Islet precursor cell (in vitro differentiated cells): ENCODE measurements at places on chromosomes 6 and 20.

GRCh38 chr6:20846602-20847028, 312.4 kb downstream of the CDKAL1 start:
- no peak for DNase-seq

DNA sequence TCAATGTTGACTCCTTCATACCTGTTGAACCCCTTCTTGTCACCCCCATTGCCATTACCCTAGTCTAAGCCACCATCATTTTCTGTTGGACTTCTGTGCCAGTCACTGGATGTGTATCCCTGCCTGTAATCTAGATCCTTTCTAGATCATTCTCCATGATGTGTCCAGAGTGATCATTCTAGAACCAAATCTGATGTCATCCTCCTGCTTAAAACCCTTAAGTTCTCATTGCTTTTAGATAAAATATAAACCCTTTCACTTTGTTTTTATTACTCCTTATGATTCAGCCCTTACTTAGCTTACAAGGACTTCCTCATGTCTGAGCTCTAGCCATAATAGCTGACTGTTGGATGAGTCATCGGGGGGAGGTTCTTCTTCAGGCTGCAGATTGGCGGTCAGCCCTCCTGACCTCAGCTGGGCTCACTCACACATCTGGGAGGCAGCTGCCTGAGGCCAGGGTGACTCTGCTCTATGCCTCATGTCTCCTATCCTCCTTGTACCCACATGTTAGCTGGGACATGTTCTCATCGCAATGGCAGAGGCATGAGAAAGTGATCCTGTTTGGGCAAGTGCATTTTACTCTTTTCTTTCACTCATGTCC, 287.6 kb downstream of the ESR1 start:
- peak; percentile 94 for DNase-seq

- DNase-seq, result no peak
Measured at GRCh38 chr6:16432075-16433032, 194.0 kb downstream of the GMPR start.

DNA sequence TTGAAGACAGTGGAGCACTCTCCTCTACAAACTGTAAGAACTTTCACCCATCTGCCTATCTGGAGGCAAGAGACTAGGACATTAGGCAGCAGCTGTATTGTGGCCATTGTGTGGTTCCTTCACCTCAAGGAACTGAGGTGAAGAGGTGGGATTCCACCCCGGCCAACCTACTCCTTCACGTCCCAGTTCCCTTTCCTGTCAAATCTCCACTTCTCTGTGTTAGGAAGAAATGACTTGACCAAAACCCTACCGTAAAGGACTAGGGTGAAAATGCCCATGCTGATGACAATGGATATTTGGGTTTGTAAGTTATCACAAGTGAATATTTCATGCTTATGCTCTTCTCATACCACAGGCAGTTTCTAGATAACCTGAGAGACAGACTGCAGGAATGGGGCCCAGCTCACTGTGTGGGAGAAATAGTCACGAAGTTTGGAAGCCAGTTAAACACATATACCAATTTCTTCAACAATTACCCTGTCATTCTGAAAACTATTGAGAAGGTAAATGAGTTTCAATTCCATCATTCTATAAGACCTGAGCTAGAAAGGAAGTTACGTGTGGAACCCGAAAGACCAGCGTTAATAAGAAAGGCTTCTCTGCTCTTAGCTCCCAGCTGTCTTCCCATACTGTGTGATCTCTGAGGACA, 86.6 kb downstream of the ECT2L start:
- DNase-seq, result no peak

DNA sequence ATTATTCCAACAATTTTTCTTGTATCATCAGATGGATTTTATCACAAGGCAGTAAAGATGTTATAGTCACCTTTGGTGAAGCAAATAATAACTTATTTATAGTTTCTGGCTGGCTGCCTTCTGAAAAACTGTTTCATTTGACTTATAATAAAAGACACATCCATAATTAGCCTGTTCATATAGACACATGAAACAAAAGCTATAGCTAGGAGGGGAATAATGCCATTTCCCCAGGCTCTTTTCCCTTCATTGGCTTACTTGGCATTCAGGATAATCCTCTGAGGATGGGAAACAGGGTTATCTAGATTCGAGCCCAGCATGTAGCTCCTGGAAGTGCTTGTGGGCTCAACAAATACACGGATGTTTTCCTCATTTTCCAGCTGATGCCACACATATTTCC, 17.5 kb downstream of the MMP24 start:
- DNase-seq, result no peak

DNA sequence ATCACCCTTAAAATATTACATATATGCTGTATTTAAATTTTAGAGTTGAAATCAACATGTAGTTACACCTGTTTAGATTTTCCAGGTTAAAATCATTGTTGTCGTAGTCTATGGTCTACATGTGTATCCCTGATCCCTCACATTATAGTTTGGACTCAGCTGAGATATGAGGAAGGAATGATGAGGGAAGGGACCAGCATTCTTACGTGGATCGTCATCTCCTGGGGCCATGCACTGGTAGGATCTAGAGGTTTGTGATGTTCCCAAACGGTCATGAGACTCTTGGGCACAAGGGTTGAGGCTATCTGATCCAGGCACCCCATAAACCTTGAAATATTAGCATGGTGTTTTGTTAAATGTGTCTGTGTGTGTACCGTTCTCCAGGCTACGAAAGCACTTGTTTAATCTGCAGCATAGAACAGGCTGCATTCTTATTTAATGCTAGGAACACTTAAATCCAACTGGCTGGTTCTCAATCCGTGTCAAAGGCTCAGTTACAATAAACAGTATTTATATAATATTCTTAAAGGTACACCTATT, 55.4 kb downstream of the IPCEF1 start:
- DNase-seq, result no peak

DNA sequence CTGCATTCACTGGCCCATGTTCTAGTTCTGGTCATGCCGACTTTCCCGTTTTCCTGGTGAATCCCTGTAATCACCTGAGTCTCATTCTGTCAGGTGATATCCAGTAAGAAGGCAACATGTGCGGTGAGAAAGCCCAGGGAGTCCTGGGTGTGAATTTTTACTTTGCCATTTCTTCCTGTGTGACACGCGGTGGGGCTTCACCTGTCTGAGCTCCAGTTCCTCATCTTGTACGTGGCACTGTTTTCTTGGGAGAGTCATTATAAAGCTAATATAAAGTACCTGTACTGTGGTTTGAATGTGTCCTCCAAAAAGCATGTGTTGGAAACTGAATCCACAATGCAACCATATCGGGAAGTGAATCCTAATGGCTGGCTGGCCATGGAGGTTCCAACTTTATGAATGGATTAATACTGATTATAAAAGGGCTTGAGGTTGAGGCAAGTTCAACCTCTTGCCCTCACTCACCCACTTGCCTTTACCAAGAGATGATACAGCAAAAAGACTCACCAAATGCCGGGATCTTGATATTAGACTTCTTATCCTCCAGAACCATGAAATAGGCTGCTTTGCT, 5.1 kb downstream of the HLA-E start:
- DNase-seq, result no peak

DNA sequence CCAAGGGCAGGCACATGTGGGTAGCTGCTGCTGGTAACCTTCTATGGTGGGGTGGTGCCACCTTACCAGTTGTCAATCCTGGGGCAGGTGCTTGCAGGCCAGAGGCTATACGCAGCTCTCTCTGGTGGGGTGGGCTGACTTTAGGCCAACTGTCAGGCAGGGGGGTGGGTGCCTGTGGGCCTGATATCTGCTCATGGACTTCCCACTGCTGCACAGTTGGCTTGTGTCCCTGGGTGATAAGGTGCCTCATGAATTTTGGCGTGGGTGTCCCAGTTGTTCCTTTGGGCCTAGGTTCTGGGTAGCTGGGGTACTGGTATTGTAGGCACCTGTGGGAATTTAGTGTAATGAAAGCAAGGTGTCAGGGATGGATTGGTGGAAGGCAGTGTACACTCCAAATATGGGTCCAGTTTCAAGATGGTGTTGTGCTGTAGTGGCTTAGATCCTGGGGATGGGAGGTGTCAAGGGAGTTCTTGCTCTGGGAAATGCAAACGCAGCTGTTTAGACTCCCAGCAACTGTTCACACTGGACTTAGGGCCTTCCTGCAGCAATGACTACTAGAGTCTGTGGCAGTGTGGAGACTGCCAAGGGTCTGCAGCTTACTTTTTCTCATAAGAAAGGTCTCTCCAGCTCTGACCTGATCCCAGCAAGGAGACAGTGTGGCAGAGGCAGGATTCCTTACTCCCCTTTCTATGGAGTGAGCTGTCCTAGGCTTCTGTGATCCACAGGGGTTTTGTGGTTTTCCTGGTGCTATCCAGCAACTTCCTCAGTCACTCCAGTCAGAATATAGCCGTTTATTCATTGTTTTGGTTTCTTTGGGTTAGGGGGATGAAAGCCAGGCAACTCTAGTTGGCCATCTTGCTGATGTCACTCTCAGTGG, 128.2 kb downstream of the CRYBG1 start:
- no peak for DNase-seq

DNA sequence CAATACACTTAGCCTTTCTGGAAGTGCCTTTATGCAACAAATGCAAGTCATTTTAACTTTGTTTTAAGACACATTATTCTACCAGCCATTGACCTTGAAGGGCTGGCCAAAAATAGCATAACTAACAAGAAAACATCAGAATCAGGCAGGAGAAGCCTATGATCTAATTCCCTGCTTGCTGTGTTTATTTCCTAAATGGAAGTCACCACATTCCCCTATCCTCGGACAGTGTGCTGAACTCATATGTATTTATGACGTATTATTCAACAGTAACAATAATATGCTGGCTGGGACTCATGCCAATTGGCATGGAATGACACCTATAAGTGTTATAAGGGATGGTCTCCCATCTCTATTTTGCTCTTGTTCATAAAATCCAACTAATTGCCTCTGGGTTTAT, 140.7 kb downstream of the MAP3K7 start:
- DNase-seq, result no peak

GRCh38 chr6:112780498-112781096, 433.5 kb downstream of the RFPL4B start:
- DNase-seq, result peak; percentile 82

DNA sequence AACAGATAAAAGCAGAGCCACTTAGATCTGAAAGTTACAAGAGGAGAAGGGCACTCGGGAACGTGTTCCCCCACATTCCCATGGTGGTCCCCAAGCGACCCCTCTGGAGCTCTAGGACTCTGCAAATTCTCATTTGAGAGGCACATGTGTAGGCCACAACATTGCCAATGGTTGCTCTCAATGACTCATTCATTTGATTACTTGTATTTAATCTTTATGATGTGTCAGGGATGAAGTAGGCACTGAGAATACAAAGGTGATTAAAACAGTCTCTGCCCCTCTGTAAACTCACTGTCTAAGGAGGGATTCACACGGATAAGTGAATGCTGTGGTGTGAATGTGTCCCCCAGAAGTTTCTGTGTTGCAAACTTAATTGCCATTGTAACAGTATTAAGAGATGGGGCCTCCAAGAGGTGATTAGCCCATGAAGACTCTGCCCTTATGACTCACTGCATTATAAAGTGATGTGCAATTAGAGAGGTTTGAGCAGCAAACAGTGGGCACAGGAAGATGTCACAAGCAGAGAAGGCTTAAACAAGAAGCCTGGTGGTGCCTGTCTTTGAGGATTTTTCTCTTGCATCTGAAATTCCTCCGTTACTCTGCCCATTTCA, 34.0 kb upstream of the TRAM2 start:
- DNase-seq, result peak; percentile 56

GRCh38 chr6:897528-898207, 204.7 kb upstream of the EXOC2 start:
- no peak for DNase-seq

- no peak for DNase-seq
Measured at GRCh38 chr6:130980310-130981032, 82.6 kb downstream of the EPB41L2 start.

GRCh38 chr6:35370124-35370741, 27.9 kb downstream of the PPARD start:
- peak; percentile 65 for DNase-seq

- DNase-seq, result no peak
Measured at GRCh38 chr6:89239338-89239737, 22.2 kb upstream of the GABRR1 start.

DNA sequence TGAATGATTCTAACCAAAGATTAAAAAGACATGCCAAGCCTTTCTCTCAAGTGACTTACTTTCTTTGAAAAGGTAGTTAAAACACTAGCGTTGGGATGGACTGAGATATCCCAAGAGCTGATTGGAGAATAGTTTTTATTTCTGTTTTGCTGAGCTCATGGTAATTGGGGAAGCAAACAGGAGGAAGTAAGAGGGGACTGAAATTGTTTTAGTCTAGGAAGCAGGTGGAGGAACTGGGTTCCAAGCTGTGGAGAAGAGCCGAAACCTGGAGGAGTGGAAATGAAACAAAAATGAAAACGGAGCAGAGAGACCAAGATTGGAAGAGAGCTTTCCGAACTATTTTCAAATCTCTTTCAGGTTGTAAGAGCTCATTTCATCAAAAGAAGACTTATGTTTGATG, 59.9 kb upstream of the TENT5A start:
- DNase-seq, result no peak

GRCh38 chr6:162343936-162344645, 383.5 kb downstream of the PRKN start:
- DNase-seq, result no peak

GRCh38 chr6:89134723-89135122, 11.1 kb upstream of the PM20D2 start:
- peak; percentile 85 for DNase-seq

- peak; percentile 98 for DNase-seq
Measured at GRCh38 chr20:45341939-45342854, 6.0 kb downstream of the SDC4 start.

GRCh38 chr6:24430086-24430485, 27.4 kb downstream of the MRS2 start:
- no peak for DNase-seq

DNA sequence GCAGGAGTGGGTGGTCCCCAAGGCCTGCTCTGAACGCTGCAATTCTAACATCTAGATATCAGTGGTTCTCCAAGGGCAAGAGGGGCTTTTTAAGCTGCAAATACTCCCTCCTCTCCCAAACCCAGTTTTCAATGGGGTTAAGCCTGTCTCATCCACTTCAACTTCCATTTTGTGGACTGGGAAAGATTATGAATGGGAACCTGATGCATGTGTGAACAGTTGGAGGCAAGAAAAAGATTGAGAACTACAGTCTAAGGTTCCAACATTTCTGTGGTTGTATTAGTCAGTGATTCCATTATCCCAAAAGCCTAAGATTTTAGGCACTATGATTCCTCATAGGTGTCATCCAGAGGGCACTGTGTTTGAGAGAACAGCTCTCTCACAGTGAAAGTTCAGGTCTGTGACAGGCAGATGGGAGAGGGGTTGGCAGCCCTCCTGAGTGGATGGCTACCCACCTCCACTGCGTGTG, 53.7 kb downstream of the HNF4A start:
- no peak for DNase-seq

- no peak for DNase-seq
Measured at GRCh38 chr6:147053311-147053921, 150.8 kb upstream of the STXBP5 start.

DNA sequence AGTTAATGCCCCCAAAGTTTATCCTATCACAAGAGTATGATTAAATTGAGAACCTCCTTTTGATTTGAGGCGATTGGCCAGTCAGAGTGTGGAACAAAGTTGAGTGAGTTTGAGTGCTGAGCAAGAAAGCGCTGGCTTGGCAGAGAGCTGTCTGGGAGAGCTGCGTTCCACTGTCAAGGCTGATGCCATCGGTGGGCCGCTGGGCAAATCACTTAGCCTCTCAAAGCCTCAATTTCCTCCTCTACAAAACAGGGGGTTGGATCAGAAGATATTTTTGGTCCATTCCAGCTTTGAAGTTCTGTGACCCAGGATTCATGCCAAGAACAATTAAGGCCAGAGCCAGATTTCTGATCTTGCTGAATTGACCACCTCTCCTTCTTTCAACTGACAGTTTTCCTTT, 60.2 kb downstream of the TMEM242 start:
- DNase-seq, result no peak

- no peak for DNase-seq
Measured at GRCh38 chr6:106743612-106744011, 114.2 kb downstream of the QRSL1 start.
